ENCODE measurements at places on chromosomes 6 and 20. TPM values are rescaled to one million over a fixed set of nuclear protein-coding genes. Genes with fewer than 3 reads are reported as not detected.

Gene BMP7
- polyA plus RNA-seq: not detected

Gene LAMA4
- not detected for polyA plus RNA-seq

Gene TAF4
- 6.6 TPM for polyA plus RNA-seq

Gene BPIFA1
- polyA plus RNA-seq: not detected

Gene OR11A1
- not detected for polyA plus RNA-seq

Gene DLL1
- not detected for polyA plus RNA-seq
